ENCODE measurements at places on chromosomes 6 and 20.

- DNase-seq, result no peak
Observed at GRCh38 chr6:73657201-73657600, 3.4 kb upstream of the SLC17A5 start.

DNA sequence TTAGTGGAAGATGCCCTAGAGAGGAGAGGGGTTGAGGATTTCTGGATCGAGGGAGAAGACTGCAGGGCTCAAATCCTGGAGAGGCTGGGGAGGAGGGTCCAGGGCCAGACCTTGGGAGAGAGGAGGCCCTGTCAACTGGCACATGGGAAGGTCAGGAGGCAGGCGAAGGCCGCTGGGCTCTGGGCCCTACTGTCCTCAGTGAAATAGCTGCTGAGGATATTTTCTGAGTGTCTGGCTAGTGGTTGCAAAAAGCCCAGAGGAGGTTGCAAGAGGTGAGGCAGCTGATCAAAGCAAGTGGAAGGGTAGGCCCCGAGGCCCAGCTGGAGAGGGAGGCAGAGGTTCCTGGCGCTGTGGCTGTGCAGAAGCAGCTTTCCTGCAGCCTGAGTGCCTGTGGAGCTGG lies 103.4 kb upstream of the MLN start:
- no peak for DNase-seq

- DNase-seq, result no peak
Observed at GRCh38 chr6:105459864-105460263, 57.0 kb upstream of the PREP start.

DNA sequence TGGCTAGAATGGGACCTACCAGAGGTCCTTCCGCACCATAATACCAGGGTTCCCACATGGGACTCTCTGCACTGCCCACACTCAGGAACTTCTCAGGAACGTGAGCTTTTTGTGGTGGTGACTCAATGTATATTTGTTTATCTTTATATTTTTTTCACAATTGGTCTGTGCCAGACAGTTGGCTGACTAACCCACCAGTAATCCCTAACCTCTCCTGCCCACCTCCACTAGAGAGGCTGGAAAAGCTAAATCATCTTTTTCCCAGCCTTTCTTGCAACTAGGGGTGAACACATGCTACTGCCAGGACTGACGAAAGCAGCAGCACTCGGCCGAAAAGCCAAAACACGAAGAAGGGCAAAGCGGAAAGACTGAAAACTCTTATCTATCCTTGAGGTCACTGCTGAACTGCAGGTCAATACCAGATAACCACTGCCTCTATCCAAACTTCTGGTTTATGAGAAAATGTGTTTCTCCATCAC lies 112.9 kb downstream of the TRERF1 start:
- DNase-seq, result peak; percentile 18

DNA sequence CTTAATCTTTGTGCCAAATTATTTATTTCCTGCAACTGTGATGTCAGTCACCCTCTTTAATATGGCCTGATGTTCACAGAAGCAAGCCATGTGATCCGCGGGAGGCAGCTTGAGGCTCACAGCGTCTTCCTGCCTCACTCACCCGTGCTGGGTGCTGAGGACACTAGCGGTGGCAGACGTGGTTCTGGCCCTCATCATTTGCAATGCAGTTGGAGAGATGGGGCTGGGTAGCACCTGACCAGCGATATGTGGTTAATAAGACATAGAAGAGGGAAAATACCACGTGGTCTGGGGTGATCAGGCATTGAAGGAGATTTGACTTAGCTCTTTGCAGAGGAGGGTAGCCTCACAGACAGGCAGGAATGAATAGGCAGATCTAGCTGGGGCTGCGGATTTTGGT lies 264.7 kb downstream of the TMEM242 start:
- DNase-seq, result no peak

DNA sequence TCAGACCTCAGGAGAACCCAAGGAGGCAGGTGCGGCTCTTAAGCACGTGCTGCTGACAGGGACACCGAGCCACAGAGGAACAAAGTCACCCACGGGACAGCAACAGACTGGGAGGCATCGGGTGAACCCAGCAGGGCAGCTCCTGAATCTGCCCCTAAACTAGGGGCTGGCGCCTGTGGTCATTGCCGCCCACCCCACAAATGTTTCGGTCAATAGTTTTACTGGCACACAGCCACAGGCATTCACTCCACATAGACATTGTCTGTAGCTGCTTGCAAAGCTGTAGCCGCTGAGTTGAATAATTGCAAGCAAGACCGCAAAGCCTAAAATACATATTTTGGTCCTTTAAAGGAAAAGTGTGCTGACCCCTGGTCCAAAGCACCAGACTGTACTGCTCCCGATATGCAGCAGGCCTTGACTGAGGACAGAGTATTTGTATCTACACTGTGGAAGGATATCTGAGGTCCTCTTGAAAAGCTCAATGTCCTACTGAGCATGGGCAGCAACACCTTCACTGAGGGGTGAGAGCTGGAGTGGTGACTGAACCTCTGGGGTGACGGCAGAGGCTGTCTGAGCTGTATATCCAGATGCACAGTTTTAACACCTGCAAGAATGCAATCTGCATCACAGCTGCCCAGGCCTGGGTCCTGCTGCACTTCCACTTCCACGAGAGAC lies 310.3 kb downstream of the THBS2 start:
- DNase-seq, result no peak

DNA sequence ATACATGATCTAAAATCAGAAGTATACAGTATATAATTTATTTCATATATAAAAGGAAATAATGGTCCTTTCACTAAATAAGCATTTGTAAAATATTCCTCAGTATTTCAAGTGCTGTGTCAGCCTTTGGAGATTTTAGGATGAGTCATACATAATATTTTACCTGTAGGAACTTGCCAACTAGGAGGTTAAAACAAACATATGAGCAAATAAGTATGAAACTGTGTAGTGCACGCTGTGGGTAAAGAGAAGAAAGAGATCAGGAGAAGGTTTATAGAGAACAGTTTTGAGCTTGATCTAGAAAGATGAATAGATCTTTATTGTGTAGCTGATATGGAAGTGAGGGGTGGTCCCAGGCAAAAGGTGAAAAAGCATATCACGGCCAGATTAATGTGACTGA lies 169.9 kb upstream of the RNF217 start:
- DNase-seq, result no peak

- no peak for DNase-seq
Observed at GRCh38 chr6:52505726-52506409, 71.0 kb downstream of the TRAM2 start.

GRCh38 chr6:82245376-82245775 lies 2.2 kb downstream of the IBTK start:
- no peak for DNase-seq

- DNase-seq, result no peak
Observed at GRCh38 chr6:150537491-150537890, 62.2 kb upstream of the PLEKHG1 start.

- no peak for DNase-seq
Observed at GRCh38 chr6:69825904-69826303, 29.1 kb upstream of the LMBRD1 start.

DNA sequence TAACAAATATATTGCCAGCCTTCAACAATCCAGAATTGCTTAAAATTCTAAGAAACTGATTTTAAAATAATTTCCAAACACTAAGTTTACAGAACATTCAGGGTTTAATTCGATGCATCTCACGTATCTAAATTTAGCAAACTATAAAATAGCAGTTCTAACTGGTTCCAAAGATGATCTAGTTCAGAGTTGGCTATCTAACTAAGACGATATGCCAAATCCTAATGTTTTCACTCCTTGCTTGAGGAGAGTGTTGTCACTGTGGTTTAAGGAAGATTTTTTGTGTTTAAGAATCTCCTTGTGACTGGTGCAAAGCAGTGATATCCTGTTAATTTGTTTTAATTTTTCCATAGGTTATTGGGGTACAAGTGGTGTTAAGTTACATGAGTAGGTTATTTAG lies 311.5 kb upstream of the ID4 start:
- DNase-seq, result no peak

DNA sequence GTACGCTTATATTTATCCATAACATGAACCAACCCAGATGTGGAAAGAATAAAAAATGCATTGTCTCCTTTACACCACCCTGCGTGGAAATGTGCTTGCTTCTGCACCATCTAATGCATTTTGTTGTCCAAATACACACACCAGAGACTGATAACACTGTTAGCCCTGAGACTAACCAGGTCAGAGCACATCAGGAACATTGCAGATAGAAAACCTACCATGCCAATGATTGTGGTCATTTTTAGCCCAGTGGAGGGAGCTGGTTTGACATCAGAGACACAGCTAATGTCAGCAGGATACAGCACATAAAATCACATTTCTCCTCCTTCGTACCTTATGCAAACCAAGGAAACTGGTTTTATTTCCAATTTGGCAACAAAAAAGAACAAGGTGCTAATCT lies 528.7 kb downstream of the DOK5 start:
- no peak for DNase-seq

- DNase-seq, result no peak
Observed at GRCh38 chr6:135231469-135231844, 50.3 kb downstream of the MYB start.

DNA sequence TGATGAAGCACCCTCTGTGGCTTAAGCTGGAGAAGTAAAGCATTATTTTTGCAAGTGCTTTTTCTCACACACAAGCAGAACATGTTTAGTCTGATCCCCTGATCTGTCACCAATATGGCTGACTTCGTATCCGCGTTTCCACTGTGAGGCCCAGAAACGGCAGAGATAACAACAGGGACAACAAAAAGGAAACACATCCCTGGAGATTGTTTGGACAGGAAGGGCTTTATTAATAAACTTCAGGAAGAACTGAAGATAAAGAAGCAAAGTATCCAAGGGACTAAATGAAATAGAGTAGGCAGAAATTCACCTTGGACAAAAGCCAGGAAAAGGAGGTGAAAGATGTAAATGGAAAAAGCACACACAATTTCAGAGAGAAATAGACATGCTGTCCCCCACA lies 49.2 kb downstream of the RARS2 start:
- DNase-seq, result no peak

- DNase-seq, result no peak
Observed at GRCh38 chr20:1274485-1275311, 8.6 kb downstream of the SNPH start.

DNA sequence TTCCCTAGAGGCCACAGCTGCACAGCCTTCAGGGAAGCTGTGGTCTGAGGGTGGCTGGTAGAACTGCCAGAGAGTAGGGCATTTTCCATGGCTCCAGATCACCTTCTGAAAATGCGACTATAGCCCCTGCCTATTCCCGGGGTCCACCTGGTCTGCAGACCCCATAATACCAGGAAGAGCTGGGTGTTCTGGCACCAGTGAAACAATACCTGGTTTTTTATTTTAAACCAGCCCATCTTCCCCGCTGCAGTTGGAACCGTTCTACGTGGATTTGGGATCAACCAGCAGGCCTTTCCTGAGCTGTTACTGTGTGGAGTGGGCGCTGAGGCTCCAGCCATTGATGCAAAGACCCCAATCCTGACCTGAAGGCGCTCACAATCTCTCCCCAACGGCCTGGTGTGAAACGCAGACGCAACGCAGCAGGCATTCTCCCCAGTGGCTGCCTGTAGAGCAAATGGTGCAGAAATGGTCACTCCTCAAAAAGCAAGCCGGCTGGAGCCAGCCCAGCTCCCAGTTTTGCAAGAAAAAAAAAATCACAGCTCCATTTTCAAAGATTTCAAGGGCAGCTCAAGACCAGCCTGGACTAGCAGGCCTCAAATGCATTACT lies 11.3 kb downstream of the NPEPL1 start:
- no peak for DNase-seq

DNA sequence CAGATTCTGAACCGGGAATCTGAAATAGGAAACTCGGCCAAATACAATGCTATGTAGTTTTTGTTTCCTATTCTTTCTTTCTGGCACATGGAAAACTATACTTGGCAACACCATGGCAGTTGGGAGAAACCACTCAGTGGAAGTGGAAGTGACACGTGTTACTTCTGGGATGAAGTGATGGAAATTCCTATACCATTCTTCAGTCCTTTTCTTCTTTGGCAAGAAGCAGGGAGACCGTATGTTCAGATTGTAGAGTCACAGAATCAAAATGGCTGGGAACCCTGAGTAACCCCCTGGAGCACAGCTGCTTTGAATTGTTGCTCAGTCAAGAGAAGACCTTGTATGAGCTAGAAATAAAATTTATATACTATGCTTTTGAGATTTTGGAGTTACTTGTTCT lies 18.8 kb upstream of the TINAG start:
- no peak for DNase-seq

- peak; percentile 59 for DNase-seq
Observed at GRCh38 chr6:133741375-133741861, 147.5 kb upstream of the TCF21 start.

GRCh38 chr6:111980971-111981840 lies 72.7 kb upstream of the CCN6 start:
- no peak for DNase-seq

- DNase-seq, result no peak
Observed at GRCh38 chr6:148317051-148317450, 25.6 kb upstream of the SASH1 start.

GRCh38 chr6:132812255-132812732 lies 2.1 kb upstream of the RPS12 start:
- no peak for DNase-seq

- DNase-seq, result no peak
Observed at GRCh38 chr6:17881085-17881858, 106.2 kb downstream of the KIF13A start.

- no peak for DNase-seq
Observed at GRCh38 chr6:56420296-56420695, 172.9 kb upstream of the COL21A1 start.

DNA sequence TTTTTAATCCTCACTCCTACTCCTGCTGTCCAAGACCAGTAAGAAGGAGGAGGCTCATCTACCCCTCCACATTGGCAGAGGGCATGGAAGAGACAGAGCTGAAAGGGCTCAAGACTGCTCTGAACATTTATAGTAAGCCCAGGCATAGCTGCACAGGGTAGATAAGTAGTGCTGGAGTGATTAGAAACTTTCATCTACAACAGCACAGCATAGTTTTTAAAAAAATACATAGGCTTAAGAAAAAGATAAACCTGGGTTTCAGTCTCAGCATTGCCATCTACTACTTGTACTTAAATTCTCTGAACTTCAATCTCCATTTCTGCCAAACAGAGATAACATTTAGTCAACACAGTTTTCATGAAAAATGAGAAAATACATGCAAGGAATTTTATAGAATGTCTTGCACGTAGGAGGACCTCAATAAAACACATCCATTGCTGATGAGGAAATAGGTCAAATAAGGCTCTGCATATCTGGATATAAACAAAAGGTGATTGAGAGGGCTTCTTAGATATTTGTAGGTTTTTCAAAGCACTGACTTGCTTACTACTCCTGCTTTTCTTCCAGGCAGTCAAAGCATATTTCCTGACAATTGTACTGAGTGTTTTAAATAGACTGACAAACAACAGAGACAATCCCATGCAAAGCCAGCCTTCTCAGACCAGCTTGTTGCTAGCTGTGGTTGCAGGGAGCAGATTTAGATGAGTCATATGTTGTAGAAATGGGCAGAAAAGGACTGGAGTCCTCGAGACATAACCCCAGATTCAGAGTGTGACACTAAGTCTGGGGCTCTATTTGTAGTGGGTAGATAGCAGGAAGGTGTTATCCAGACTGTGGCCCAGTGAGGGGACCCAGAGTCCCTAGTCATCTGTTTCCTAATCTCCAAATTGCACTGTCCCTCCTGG lies 107.4 kb upstream of the TAB2 start:
- DNase-seq, result no peak

GRCh38 chr6:101716810-101717209 lies 323.3 kb downstream of the GRIK2 start:
- no peak for DNase-seq

- DNase-seq, result no peak
Observed at GRCh38 chr6:168284187-168284586, 35.4 kb downstream of the DACT2 start.

Measured in NCI-H460 (cell line).